Cerebellar cortex (tissue), 1 donor: ENCODE measurements at places on chromosomes 4 and X.
A peak's percentile ranks its signal among the peaks of the same experiment; 100 is the strongest.

- no peak for DNase-seq
These were observed 322.9 kb downstream of the ANKRD50 start for GRCh38 chr4:124389591-124389990.

DNA sequence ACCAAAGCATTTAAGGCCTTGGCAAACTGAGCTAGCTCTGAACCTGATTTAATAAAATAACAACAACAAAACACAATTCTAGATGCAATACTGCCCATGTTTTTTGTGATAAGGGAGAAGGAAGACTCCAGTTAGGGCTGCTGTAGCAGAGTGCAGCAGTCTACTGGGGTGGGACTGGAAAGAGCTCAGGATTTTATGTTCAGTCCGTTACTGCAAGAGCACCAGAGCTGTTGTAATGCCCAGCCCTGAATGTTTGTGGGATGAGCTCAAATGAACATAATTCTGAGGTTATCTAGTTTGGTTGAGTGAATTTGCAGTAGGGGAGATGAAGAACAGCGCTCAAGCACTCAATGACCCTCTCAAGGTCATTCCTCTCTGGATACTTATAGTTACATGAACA is 743.8 kb downstream of the FAT4 start:
- DNase-seq = no peak

DNA sequence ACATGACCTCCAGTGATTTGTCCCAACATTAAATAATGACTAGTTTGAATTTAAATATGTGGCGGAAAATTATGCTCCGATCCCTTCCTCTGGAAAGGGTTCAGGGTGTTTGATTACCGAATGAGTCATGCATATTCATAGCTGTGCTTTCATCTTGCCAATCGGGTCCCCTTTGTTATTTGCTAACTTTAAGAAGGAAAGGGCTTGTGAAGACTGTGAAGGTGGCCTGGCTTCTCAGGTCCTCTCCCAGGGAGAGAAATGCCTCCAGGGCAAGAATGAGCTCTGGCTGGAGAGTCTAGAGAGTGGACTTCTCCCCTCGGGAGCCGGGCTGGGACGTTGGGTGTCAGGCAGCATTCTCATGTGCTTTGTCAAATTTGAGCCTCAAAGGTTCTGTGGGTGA is 155.5 kb upstream of the PSAPL1 start:
- no peak for DNase-seq

DNA sequence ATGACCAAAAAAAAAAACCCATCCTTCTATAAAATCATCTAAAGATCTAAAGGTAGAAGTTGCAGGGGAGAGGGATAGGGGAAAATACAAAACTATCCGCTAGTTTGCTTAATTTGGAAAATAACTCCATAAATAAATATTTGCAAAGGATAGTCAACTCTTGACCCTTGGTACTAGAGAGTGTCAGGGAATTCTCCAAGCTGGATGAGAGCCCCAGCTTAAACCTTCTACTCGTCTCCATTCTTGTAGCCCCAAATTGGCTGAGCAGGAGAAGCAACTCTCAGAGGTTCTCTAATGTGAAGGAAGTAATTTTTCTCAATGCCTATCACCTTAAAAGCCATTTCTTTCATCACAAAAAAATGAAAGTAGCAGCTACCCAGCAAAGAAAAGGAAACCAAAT is 35.2 kb downstream of the ACSL4 start:
- DNase-seq = no peak

DNA sequence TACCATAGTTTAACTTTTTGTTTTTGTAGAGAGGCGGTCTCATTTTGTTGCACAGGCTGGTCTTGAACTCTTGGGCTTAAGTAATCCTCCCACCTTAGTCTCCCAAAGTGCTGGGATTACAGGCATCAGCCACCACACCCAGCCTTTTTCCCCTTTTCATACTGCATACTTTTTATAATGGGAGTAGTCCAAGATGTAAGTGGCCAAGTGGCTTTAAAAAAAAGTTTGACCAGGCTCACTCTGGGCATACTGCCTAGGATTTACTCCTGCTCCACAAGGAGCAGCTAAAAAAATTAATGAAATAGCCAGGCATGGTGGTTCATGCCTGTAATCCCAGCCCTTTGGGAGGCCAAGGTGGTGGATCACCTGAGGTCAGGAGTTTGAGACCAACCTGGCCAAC is 6.0 kb downstream of the GRSF1 start:
- DNase-seq = no peak

GRCh38 chr4:146186596-146186995 is 11.1 kb downstream of the LSM6 start:
- DNase-seq = peak; percentile 34
